ENCODE measurements at places on chromosomes 11 and 22. TPM values are rescaled to one million over a fixed set of nuclear protein-coding genes. Genes with fewer than 3 reads are reported as not detected.

The ZNF215 gene
- total RNA-seq = 0.36 TPM

The FOLR3 gene
- not detected for total RNA-seq

The PRR33 gene
- total RNA-seq = not detected

The GGTLC2 gene
- total RNA-seq = not detected

The HSPB2 gene
- 1.5 TPM for total RNA-seq

The KRTAP5-9 gene
- total RNA-seq = not detected

The GPHA2 gene
- total RNA-seq = not detected

The OR51B6 gene
- not detected for total RNA-seq

The SLC22A9 gene
- not detected for total RNA-seq

The CENPM gene
- total RNA-seq = 10.9 TPM

The TBC1D22A gene
- 32.1 TPM for total RNA-seq

The P4HA3 gene
- total RNA-seq = not detected

The PANX2 gene
- total RNA-seq = 1.8 TPM

The RIBC2 gene
- total RNA-seq = 2.3 TPM

The SEC14L6 gene
- total RNA-seq = 27.5 TPM

The APOA5 gene
- total RNA-seq = not detected

The KRTAP5-7 gene
- not detected for total RNA-seq

The CCDC157 gene
- 2.0 TPM for total RNA-seq

The MUC2 gene
- not detected for total RNA-seq

The KIRREL3 gene
- not detected for total RNA-seq

The TSPO gene
- total RNA-seq = 695 TPM

The PHF21B gene
- total RNA-seq = not detected

The NCF4 gene
- total RNA-seq = 5.5 TPM

The CAVIN3 gene
- total RNA-seq = 27.1 TPM

The POU2AF3 gene
- total RNA-seq = not detected

The PLAAT5 gene
- total RNA-seq = 0.91 TPM

Measured in lower leg skin (tissue), 4 donors.